ENCODE measurements at places on chromosomes 16 and 17.
A peak's percentile ranks its signal among the peaks of the same experiment; 100 is the strongest.

DNA sequence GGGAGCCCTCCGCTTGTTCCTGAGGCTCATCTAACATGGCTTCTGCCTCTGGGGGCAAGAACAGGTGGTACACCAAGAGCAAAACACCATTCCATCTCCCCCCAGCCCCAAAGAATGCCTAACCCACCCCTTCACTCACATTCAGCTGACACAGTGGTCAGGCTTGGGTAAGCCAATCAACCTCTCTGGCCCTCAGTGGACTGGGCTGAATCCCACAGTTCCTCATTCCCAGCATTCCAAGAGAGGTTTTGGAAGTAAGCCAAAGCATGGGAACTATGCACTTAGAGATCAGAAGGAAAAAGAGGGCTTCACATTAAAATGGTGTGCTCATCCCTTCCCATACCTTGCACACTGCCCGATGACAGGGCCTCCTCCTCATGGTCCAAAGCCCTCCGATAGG is 7.8 kb downstream of the PIGS start:
- no peak for DNase-seq

DNA sequence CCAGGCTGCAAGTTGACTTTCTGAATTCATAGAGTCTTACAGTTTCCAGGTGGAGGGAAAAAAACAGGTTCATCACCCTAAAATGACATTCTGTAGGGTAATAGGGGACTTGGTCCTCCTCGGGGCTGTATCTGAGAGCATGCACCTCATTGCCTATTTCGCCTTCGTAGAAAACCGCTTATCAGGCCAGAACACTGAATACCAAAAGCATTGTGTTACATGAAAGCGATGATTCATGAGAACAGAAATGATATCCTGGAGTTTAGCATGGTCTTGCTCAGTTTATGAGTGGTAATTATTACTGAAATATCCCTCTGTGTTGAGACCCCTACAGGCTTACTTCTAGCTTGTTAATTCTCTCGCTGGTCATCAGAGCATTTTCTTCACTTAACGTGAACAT is 61.4 kb upstream of the ARHGAP44 start:
- DNase-seq, result peak; percentile 9

DNA sequence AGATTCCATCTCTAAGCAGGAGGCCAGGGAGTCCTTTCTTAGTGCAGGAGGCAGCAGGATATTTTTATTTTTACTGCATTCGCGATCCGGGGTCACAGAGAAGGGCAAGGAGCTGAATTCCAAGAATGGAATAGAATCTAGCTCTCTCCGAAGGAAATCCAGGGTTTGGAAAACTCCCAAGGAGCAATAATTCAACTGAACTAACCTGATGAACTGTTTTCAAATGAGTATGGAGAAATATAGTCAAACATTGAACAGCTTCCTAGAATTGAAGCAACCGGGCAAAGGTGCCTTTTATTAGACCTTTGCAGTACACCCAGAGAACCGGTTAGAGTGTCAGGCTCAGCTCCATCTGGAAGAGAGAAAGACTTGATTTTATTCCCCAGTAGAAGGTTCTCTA is 120.7 kb upstream of the MAF start:
- no peak for DNase-seq

DNA sequence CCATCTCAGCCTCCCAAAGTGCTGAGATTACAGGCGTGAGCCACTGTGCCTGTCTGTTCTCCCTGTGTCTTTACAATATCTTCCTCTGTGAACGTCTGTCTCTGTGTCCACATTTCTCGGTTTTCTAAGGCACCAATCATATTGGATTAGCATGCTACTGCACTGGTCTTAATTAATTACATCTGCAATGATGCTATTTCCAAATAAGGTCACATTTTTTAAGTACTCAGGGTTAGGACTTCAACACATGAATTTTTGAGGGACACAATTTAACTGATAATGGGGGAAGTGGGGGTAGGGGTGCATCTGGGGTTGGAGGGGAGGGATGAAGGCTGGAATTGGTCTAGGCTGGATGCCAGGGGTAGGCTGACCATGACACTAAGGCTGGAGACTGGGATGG is 102.6 kb downstream of the N4BP1 start:
- DNase-seq, result no peak

DNA sequence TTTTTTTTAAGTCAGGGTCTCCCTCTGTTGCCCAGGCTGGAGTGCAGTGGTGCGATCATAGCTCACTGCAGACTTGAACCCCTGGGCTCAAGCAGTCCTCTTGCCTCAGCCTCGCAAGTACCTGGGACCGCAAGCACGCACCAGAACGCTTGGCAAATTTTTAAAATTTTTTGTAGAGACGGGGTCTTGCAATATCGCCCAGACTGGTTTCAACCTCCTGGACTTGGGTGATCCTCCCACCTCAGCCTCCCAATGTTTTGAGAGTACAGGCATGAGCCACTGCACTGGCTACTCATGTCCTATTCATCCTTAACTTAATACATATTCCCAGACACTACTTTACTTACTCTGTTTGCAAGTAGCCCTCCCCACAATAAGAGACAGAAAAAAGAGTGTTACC is 16.3 kb upstream of the RBL2 start:
- no peak for DNase-seq

- DNase-seq, result peak; percentile 55
These were observed 126.2 kb downstream of the MRM1 start for GRCh38 chr17:36727577-36727976.

DNA sequence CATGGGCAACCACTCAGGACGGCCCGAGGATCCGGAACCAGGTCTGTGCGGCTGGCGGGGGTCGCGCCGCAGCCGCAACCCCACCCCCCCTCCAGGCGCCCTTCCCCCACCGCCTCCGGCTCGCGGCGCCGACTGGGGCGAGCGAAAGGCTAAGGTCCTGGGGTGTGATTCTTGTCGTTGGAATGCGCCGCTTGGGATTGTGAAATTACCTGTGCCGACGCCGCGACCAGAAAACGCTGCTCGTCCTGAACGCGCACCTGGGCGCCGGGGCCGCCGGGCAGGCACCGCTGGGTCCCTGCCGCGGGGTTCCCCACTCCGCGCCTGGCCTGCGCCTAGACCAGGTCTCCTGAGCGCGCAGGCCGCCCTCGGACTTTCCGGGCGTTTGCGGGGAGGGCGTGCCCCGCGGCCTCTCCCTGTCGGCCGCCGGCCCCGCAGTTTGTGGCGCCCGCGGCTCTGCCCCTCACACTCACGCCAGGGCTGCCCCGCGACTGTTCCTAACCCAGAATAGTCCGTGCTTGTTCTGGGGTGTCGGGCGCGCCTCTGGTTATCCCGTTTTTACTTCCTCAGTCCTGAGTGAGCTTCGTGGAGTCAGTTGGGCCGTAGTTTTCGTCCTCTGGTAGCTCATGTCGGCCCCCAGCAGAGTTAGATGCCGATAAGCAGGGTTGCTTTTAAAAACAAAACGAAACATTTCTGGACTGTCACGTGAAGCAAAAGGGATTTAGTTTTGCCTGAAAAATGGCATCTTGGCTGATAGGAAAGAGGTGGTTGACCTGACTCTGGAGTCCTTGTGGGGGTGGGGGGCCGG is 147.2 kb downstream of the SPECC1 start:
- DNase-seq, result no peak
